ENCODE measurements at places on chromosomes 1 and 21.

GRCh38 chr1:30518186-30518585 is 205.2 kb downstream of the MATN1 start:
- DNase-seq: no peak

GRCh38 chr1:215290018-215290417 is 207.5 kb downstream of the KCNK2 start:
- no peak for DNase-seq

GRCh38 chr1:185337246-185337645 is 20.2 kb upstream of the IVNS1ABP start:
- DNase-seq: no peak

DNA sequence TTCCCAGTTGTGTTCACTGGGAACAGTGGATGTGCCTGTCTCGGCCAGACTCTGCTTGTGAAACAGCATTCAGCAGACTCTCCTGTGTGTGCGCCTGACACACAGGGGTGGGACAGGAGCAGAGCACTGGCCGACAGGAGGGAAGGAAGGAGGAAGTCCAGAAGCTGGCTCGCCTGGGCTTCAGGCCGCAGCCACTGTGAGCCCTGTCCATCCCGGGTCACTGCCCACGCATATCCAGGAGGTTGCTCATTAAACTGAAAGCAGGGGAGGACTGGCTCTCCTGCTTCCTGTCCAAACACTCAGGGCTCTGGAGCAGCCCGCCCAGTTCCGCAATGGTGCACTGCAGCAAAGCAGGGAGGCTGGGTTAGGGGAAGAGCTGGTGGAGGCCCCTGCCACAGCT is 218.7 kb upstream of the VAMP3 start:
- DNase-seq: no peak

DNA sequence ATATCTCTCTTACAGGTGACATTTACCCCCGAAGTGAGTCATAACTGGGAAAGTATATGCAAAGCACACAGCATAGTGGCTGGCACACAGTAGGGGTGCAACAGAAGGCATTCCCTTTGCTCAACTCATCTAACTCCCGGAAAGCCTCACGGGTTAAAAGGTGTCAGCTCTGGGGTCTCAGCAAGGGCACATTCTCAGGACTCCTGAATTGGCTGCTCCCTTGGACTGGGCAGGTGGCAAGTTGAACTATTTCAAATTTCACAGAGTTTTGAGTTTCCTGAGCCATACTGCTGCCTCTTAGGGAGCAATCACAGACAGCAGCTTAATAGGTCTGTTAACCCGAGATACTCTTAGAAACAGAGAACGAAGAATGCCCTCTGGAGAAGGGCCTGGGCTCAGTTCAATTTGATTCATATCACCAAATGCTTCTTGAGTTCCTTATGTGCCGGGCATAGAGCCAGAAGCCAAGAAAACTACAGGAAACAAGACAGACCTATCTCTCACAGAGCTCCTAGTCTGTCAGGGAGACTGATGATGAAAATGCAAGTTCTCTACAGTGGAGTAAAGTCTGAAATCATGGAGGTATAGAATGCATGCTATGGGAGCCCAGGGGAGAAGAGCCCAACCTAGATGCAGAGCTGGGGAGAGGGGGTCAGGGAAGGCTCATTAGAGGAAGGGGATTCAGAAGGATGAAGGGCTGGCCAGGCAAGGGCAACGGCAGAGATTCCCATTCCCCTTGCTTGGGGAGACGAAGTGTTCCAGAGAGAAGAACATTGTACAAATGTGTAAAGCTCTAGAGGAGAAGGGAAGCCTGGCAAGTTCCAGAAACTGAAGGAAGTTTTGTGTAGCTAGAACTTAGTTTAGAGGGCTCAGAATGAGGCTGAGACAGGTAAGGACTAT is 143.9 kb upstream of the HMGB4 start:
- DNase-seq: no peak

GRCh38 chr21:45415188-45415942 is 10.4 kb downstream of the COL18A1 start:
- DNase-seq: no peak

DNA sequence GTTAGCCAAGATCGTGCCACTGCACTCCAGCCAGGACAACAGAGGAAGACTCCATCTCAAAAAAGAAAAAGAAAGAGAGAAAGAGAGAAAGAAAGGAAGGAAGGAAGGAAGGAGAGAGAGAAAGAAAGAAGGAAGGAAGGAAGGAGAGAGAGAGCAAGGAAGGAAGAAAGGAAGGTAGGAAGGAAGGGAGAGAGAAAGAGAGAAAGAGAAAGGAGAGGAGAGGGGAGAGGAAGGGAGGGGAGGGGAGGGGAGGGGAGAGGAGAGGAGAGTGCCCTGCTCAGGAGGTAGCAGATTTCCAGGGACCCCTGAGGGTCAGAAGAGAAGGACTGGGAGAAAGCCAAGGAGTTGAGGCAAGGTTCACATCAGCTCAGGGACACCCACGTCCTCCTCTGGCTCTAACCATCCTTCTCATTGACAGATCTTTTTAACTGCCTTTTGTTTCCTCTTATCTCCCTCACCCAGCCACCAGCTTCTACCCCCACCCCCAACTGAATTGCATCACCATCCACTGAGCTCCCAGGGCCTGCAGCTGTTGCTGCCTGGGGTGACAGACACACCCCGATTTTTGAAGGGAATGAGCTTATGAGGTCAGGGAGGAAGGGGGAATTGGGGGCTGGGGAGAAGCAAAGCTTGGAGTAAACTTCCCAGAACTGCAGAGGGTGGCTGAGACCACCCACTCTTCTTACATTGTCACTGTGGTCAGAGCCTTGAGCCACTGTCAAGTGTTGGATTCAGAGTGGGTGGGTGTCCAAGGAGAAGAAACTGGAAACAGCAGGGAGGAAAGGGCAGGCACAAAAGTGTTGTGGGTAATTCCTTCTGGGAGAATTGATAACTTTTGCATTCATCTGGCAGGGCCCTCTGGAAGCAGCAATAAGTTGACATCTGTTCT is 91.6 kb downstream of the GLUL start:
- DNase-seq: no peak

- no peak for DNase-seq
These were observed 85.0 kb downstream of the TPR start for GRCh38 chr1:186289943-186290545.

DNA sequence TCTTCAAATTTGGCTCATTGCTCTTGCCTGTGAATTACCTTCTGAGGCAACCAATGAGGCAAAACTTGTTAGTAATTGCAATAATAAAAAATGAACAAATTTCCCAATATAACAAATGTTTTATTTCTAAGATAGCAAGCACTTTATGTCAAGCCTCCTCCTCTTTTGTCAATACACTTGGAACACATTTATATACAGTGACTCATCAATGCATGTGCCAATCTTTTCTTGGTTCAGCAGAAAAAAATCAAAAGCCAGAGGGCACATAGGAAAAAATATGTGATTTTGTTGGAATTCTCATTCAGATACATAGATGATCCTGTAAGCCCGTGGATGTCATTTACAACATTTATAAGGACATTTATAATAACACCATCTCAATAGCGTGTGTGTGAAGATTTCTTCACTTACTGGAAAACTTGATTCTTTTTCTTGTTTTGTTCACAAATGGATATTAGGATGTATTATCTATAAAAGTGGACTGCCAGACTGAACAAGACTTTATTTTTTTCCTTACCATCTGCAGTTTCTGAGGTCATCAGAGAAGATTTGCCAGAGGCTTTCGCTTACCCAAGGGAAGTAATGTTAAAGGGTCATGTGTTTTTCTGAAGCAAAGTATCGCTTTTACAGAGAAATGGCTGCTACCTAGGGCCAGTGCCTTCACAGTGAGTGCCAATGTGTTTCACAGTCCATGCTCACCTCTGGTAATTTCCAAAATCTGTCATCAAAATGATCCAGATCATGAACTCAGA is 645.7 kb upstream of the PTBP2 start:
- DNase-seq: no peak

- peak; percentile 57 for DNase-seq
These were observed 25.2 kb downstream of the FHAD1 start for GRCh38 chr1:15272009-15272781.

- no peak for DNase-seq
These were observed 13.8 kb upstream of the BOLA1 start for GRCh38 chr1:149885339-149886120.

DNA sequence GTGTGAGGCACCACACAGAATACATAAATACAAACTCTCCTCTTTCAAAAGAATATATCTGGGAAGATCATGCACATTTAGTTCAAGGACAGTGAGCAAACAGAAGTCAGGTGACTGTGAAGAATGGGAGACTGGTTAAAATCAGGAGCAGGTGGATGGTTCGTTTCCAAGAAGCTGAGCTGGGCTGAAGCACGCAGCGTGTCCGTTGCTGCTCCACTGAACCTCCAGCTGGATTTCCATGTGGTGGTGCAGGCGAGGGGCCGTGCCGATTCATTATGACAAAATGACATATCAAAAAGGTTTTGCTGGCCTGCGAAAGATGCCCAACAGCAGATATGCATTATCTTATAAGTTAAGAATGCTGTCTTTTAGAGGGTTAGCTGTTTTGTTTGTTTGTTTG is 66.0 kb downstream of the OLIG1 start:
- DNase-seq: no peak

DNA sequence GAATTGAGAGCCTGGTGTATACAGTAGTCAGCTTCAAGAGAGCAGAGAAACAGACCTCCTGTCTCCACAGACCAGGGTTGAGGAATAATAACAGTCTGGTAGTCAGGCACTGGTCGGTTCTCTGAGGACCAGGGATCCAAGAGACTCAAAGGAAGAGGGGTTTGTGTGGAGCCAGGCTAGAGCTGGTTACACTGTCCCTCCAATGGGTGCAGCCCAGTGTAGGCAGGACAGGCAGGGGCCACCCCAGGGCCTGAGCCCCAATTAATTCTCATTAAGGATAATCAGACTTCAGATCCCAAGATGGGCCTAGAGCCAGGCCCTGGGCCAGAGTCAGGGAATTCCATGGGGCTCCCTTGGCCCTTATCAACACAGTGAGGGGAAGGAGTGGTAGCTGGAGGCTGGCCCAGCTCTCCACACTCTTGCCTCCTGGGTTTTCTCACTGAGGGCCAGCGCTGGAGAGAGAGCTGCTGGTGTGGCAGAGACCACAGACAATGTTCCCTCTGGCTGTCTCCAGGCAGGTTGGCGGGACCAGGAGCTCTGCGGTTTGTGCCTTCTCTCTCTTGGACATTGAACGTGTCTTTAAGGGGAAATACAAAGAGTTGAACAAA is 9.1 kb downstream of the SEMA4A start:
- no peak for DNase-seq

- no peak for DNase-seq
These were observed 175.4 kb upstream of the EDN2 start for GRCh38 chr1:41659903-41660302.

- DNase-seq: no peak
These were observed 410 bp upstream of the NUDC start for GRCh38 chr1:26921126-26921539.

DNA sequence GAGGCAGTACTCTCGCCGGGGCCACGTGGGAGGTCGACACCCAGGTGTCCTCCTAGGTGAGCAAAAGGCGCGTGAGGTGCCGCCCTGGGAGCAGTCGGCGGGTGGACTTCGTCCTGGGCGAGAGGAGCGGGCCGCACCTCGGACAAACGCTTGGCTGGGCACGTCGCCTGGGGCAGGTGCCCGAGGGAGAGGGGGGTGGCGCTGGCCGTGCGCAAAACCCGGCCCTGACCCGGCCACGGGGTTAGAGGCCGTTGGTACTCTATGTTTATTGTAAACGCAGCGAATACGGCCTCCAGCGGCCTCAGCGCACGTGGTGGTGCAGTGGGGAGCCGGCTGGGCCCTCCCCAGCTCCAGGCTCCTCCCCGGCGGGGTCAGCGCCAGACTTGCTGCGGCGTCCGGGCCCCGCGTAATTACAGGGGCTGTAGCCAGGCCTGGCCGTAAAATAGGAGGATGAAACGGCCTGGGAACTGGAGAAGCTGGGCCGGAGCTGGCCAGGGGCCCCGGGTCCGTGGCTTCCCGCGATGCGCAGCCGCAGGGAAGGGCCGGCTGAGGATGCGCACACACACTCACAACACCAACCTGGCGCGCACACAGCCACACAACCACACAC is 1.6 kb upstream of the EFNA1 start:
- DNase-seq: no peak

GRCh38 chr1:215458562-215458961 is 108.5 kb upstream of the KCTD3 start:
- DNase-seq: no peak

Measured in GM18507 (cell line).